ENCODE measurements at places on chromosomes 16 and 17. TPM values are rescaled to one million over a fixed set of nuclear protein-coding genes. Genes with fewer than 3 reads are reported as not detected.

IGF2BP1 gene
- 109 TPM for total RNA-seq

NEUROD2 gene
- not detected for total RNA-seq

KRTAP4-4 gene
- total RNA-seq: not detected

ADAP2 gene
- 2.4 TPM for total RNA-seq

LGALS9C gene
- not detected for total RNA-seq

GALR2 gene
- total RNA-seq: 0.41 TPM

HBQ1 gene
- 10.4 TPM for total RNA-seq

NPIPA2 gene
- total RNA-seq: 3.9 TPM

CSH2 gene
- total RNA-seq: not detected

AHSP gene
- total RNA-seq: not detected

JPH3 gene
- 1.2 TPM for total RNA-seq

MRPL10 gene
- 41.9 TPM for total RNA-seq

- DNase-seq: no peak
Observed at GRCh38 chr16:87057211-87057881, 259.8 kb downstream of the C16orf95 start.

DNA sequence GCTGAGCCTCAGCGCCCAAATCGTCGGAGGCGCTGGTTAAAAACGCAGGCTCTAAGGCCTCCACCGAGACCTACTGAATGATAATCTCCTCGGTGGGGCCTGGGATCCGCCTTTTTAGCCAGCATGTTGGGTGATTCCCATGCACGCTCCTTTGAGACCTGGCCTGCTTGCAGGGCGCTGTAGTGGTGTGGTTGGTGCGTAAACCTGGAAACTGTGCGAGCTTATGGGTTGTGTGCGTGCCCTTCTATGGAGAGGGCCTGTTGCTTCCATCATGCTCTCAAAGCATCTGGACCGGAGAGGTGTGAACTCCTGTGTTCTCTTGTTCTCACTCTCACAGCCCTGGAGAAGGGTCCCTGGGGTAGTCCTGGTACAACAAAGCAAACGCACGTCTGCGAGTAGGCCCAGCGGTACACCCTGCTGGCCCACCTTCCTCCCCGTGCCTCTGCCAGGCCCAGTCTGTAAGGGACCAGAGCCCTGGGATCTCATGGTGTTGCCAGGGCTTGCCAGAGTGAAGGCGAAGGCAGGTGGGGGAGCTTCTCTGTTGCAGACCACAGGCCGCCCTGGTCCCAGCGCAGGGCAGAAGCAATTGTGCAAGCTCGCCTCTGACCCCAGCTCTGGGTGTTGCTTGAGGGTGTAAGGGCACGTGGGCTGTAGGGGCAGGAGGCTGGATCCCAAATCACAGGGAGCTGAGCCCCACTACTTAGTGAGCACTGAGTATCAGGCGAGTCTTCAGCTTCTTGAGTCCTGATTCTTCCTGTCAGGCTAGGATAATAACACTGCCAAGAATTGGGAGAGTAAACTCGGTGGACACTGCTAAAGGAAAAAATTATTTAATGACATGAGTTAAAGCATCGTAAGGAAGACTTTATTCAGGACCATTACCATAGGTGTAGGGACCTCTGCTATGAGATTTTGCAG, 879 bp upstream of the LRRC75A start:
- DNase-seq: no peak

- no peak for DNase-seq
Observed at GRCh38 chr16:69903865-69904415, 47.2 kb upstream of the CLEC18A start.

GRCh38 chr16:14405611-14406537, 224.2 kb downstream of the PARN start:
- no peak for DNase-seq

DNA sequence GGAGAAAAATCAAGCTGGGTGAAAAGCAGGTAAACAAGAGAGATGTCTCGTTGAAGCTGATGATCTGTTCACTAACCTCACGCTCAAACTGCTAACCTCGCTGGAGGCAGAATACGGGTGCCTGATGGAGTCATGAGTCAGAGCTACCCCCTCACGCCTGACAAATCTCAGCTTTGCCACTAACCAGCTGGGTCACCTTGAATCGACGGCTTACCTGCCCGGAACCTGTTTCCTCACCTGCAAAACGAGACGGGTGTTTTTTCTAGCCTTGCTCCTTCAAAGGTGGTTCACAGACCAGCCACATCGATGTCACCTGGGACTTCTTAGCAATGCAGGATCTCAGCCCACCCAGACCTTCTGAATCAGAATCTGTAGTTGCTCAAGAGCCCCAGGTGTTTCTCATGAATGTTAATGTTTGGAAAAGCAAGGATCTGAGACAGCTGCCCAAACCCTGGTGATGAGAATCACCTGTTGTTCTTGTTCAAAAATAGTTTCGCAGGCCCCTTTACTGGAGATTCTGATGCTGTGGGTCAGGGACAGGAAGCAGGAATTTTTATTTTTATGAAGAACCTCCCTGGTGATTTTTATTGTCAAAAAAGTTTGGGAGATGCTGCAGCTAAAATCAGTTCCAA, 56.9 kb downstream of the MARCHF10 start:
- DNase-seq: no peak

- DNase-seq: no peak
Observed at GRCh38 chr16:81531419-81531821, 86.8 kb downstream of the CMIP start.

DNA sequence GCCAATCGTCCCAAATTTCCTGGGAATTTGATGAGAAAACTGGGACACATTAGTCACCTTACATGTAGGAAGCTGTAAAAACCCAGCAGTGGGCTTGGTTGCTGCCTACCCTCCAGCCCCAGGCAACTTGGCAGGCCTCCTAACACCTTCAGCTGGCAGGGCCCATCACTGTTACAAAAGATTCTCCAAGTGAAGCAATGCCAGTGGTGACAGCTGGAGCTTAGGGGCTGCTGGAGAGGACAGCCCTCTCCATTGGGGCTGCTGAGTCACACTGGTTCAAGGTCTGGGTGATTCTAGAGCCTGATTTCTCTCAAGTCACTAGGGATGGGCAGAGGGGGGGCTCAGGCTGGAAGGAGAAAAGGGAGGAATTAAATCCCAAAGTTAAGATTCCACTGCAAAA, 180.6 kb downstream of the COPRS start:
- DNase-seq: no peak

- DNase-seq: no peak
Observed at GRCh38 chr16:87955302-87956097, 4.3 kb downstream of the BANP start.

GRCh38 chr17:57906910-57907309, 48.3 kb downstream of the CUEDC1 start:
- no peak for DNase-seq

DNA sequence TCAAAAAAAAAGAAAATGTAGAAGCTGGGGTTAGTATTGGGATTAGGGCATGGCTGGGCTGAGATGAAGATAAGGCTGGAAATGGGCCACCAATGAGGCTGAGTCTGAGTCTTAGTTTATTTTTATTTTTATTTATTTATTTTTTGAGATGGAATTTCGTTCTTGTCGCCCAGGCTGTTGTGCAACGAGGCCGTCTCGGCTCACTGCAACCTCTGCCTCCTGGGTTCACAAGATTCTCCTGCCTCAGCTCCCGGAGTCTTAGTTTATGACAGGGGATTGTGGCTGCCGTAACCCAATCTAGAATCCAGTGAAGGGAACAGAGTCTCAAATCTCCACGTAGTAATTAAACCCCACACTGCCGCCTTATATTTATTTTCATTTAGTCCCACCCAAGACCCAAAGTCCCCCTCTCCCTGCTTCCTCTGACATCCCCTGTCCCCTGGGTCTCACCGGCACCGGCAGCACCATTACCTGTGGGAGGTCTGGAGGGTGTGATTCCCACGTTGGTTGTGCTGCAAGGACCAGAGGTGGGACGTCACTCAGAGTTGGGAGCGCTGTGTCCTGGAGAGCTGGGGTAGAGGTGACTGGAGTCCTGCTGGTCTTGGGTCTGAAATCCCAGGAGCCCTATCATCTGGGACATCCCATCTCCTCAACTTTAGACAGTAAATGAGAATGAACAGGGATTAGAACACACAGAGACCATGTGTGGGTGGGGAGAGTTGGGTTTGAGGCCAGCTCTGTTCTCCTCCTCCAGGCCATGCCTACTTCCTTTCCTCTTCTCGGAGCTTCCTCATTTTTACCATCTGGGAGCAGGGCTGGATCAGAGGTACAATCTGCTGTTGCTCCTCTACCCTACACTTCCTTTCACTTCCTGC, at the start of gene CLEC10A:
TSS of gene CLEC10A (minus strand) at position 671 of the 875 bp plus-strand sequence. CDS start 1,439 bp downstream, outside the sequence.
- no peak for DNase-seq

GRCh38 chr16:75108792-75109731, 7.5 kb downstream of the LDHD start:
- DNase-seq: no peak

DNA sequence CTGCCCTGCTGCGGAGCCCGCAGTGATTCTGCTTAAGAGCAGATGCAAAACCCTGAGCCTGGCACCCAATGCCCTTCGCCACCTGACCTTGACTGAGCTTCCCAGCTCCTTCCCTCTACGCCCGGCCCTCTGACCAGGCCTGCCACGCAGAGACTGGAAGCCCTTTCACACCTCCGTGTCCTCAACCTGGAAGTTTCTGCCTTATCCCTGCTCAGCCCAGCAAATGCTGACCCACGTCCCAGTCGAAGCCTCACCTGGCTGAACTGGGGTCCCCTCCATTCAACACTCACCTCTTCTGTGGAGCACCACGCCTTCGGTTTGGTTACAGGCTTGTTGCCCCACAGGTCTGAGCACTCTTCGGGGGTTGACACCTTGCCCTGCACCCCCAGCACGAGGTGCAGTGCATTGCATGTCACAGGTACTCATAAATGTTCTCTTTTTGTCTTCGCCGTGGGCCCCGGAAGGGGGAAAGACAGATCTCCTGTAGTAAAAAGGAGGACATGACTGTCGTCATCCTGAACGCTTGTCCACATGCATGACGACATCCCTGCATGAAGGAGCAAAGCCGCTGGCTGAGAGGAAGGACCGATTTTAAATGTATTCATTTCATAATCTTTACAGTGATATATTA, 153.6 kb upstream of the TNRC6C start:
- DNase-seq: no peak

GRCh38 chr17:9473711-9474110, 101.9 kb downstream of the STX8 start:
- DNase-seq: no peak

GRCh38 chr17:42695500-42695899, 13.2 kb downstream of the CNTNAP1 start:
- no peak for DNase-seq

GRCh38 chr17:69907132-69907847, 167.7 kb upstream of the KCNJ16 start:
- DNase-seq: no peak

DNA sequence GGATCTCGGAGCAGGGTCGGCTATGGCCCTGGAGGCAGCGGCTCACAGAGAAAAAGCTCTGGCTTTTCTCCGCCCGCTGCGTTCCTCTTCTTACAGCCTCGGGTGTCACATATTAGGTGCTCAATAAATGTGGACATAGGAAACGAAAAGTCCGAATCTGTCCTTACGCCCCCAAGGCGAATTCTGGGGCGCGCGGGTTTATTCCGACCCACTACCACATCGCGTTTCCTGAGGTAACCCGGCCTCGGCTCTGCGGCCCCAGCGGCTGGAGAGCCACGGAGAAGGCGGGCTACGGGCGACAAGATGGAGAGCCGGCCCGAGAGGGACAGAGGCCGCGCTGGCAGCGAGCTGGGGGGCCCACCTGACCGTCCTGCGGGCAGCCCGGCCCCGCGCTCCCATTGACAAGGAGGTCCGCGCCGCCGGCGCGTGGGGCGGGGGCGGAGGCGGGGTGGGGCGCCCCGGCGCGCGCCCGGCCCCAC, 573 bp upstream of the GNAO1 start:
- DNase-seq: no peak

DNA sequence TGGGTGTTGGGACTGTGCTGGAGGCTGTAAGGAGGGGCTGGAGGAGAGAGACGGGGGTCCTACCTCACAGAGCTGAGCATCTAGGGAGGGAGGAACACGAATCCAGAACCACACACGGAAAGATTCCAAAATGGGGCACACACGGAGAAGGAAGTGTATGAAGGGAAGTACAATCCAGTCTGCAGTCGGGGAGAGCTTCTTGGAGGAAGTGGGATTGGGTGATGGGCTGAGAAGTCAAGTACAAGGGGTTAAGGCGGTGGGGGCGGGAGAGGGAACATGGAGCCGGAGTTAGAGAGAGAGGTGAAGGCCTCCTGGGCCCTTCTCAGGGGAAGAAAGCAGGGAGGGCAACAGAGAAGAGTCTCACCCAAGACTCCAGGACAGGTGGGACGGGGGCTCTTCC, 107.5 kb upstream of the CREBBP start:
- no peak for DNase-seq

GRCh38 chr17:74185571-74186185, 17.8 kb upstream of the RPL38 start:
- DNase-seq: no peak

- DNase-seq: no peak
Observed at GRCh38 chr16:75188832-75189477, 18.0 kb downstream of the CTRB2 start.

Data from Panc1 (cell line).